Stimulated activated effector memory CD8-positive, alpha-beta T cell treated with anti-CD3 and anti-CD28 coated beads, Interleukin-12 subunit alpha, Interleukin-12 subunit beta, amount 100 ng/mL, for 72 hours (primary cell): ENCODE measurements at places on chromosomes 2 and 18.

DNA sequence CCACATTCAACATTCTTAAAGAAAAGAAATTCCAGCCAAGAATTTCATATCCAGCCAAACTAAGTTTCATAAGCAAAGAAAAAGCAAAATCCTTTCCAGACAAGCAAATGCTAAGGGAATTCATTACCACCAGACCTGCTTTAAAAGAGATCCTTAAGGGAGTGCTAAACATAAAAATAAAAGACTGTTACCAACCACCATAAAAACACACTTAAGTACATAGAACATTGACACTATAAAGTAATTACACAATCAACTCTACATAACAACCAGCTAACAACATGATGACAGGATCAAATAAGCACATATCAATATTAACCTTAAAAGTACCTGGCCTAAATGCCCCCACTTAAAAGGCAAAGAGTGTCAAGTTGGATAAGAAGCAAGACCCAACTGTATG is 153.5 kb downstream of the FTCDNL1 start:
- DNase-seq: no peak

DNA sequence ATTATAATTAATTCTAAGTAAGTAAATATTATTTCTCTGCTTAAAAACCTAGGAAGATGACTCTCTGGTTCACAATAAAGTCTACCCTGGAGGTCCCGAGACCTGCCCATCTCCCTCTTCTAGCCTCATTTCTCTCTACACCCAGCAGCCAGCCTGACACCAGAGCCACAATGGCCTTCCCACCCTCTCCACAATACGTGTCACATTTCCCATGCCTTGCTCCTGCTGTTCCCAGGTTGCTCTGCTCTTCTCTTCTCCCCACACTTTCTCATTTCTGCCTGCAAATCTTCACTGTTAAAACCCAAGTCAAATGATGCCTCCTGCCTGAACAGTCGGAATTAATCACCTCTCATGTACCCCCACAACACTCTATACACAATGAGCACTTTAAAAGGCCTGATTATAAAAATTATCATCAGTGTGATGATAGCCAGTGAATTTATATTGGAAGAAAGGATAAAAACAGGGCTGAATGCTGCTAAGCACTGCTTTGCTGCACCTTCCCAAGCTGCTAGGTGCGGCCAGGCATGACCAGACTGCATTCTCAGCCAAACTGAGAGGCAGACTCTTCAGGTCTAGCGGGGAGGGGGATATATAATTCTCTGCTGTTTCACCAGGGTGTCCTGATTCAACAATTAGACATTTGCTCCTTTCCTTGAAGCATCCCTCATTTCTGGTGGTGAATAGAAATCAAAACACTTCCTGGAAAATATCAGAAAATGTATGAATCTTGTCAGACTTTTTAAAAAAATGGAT is 160.6 kb downstream of the DTNA start:
- DNase-seq: no peak

- DNase-seq: no peak
Observed at GRCh38 chr2:79179036-79179435, 19.5 kb upstream of the REG3A start.

- DNase-seq: no peak
Observed at GRCh38 chr2:198316852-198317396, 512.5 kb downstream of the PLCL1 start.

GRCh38 chr2:48213646-48214045 is 307.3 kb upstream of the FBXO11 start:
- DNase-seq: no peak

DNA sequence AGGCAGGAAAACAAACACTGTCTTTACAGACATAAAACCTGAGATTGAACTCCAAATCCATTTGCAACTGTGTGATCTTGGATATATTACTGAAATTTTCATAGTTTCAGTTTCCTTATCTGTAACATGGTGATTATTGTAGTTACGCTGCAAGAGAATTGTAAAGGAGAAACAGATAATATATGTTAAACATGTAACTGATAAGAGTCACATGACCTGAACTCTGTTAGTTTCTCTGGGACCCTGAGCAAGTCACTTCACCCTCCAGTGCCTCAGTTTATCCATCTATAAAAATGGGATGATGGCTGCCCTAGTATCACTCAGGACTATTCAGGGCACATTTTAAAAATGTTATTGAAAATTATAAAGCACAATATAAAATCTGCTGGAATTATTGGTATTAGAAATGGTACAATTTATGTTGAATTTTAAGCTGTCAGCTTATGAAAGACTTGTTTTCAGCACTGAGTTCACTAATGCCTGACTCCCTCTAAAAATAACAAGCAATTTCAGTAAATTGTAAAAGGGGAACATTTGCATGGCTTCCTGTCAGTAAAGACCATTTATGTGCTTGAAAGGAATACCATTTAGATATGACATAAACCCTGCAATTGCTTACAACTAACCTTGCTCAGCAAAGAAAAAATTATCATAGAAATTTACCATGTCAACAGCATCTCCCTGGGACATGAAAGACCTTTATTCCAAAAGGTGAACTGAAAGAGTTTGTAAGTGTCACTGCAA is 393.5 kb downstream of the RAD51AP2 start:
- DNase-seq: no peak

DNA sequence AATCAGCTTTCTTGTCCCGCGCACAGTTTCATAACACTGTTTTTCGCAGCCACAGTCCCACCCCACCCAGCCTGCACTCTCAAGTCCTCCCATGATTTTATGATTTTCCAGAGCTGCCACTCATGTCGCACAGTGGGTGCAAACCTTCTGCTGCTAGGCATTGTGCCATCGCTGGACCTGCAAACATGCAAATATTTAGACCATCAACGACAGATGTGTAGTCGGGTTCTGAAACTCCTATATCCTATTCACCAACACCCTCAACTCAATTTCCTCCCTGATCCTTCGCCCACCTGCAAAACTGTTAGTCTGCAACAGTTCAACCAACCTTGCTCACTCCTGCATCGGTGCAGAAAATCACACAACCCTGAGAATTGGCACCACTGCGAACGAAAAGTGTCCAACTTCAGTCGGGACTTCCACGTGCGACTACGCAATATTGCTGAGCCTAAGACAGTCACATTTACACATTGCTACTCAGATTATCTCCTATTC is 871 bp upstream of the ALS2 start:
- DNase-seq: no peak

DNA sequence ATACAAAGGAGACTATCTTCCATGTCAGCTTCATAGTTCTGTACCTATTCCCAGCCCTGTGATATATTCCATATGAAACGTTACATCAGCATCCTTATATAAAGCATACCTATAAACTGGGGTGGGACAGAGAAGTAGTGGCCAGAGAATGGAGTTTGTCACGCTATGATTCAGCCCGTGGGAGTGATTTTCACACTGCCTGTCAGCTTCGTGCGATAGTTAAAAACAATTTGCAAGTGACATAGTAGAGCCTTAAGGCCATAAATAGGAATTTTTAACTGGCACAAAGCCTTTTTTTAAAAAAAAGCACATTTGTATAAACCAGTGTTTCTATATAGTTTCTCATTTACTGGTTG is 30.2 kb downstream of the PKP4 start:
- no peak for DNase-seq

GRCh38 chr18:44133483-44133882 is 547.2 kb upstream of the SETBP1 start:
- no peak for DNase-seq
